LNCaP clone FGC (cell line): ENCODE measurements at places on chromosomes 7 and 10.

DNA sequence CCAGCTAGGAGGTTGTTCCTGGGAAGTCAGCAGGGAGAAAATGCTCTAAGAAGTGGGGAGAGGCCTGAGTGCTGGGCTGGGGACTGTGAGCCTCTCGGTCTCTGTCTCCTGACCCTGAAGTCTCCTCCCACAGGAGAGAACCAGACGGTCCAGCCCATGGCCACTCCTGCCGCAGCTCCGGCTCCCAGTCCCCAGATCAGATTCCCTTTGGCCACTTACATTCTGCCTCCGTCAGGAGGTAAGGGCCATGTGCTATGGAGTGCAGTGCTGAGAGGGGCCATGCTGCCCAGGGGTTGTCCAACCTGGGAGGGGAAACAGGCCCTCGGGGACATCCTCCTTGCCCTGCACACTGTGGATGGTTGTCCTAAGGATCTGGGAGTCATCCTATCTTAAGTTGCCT is 21.3 kb upstream of the ZNF467 start:
- DNase-seq = no peak

GRCh38 chr10:130354976-130355795 is 219.0 kb downstream of the GLRX3 start:
- no peak for DNase-seq

DNA sequence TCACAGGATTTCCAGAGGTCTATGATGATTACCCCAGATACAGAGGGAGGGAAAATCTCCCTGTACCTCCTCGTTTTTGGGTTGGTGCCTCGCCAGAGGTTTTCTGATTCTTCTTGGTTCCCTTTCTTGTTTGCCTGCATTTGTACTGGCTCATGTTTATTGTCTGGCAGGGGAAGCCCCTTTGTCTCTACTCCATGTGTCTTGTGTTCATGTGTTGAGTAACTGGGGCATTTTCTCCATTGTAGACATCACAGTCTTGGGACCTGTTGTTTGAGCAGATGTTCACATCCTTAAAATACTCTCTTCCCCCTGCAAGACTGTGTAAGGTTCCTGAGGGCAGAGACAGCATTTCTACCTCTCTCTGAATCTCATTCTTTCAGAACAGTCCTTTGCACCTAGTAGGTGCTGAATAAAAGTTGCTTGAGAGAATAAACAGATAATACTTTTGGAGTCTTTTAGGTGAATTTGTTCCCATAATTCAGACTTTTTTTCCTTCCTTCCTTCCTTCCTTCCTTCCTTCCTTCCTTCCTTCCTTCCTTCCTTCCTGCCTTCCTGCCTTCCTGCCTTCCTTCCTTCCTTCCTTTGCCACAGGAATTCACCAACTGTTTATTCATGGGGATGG is 25.1 kb downstream of the CDK14 start:
- no peak for DNase-seq

GRCh38 chr7:27835376-27835775 is 95.4 kb downstream of the TAX1BP1 start:
- DNase-seq = no peak

- no peak for DNase-seq
These were observed 18.7 kb downstream of the NFE2L3 start for GRCh38 chr7:26170663-26171062.

DNA sequence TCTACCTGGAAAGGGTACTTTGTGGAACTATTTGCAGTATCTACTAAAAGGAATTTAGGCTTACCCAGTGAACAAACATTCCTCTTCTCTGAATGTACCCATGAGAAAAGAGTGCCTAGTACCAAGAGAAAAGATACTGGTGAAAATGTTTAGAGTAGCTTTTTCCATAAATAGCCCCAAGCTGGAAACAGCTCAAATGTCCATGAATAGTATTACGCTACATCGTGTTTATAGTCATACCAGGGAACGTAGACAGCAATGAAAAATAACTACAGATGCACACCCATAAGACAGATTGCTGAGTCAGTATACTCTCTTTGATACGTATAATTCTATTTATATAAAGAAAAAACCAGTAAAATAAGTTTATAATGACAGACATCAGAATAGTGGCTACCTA is 285.9 kb downstream of the KLF6 start:
- no peak for DNase-seq

DNA sequence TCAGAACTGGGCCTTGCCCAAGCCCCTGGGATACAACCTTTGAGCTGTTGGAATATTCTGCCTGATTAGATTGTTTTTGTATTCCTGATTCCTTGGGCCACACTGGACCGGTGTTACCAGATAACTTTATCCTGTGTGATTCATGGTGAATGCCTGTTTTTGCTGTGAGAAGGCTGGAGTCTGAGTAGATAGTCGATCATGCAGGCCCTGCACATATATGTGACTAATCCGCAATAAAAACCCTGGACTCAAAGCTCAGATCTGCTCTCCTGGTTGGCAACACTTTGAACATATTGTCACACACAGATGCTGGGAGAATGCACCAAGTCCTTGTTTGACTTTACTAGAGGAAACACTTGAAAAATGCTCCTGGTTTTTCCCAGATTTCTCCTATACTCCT is 183.9 kb upstream of the MBL2 start:
- DNase-seq = no peak

DNA sequence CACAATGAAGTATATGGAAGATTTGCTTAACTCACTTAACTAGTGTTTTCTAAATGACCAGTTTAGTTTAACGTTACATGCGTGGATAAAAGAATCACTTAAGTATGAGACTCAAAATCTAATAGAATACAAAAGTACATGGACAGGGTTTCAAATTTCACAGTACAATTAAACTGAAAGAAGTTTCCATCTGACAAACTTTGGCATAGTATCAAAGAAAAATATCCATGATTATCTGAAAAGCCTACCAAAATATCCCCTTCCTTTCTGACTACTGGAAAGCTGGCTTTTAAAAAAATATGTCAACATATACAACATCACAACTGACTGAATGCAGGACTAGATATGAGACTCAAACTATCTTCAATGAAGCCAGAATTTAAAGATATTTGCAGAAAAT is 164.8 kb downstream of the ZNF438 start:
- no peak for DNase-seq

DNA sequence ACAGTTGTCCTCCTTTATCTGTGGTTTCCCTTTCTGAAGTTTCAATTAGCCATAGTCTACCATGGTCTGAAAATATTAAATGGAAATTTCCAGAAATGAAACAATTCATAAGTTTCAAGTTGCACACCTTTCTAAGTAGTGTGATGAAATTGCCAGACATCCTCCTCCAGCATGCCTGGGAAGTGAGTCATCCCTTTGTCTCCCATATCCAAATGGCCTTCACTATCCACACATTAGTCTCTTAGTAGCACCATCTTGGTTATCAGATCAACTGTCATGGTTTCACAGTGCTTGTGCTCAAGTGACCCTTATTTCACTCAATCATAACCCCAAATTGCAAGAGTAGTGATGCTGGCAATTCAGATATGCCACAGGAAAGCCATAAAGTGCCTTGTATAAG is 83.4 kb upstream of the PPP1R9A start:
- DNase-seq = no peak

DNA sequence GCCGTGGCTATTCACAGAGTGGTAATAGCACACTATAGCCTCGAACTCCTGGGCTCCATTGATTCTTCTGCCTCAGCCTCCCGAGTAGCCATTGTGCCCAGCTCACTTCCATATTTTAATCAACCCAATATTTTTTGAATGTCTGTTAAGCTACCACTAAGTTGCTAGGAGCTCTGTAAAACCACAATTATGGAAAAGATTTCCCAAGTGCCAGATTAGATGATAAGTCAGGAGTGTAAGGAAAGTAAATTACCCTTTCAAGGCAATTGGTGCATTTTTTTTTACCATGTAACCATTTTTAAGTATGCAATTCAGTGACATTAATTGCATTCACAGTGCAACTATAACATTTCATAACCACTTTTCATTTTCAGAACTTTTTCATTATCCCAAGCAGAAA is 87.5 kb upstream of the GATAD1 start:
- no peak for DNase-seq

- DNase-seq = no peak
These were observed 65.3 kb downstream of the VCL start for GRCh38 chr10:74063256-74063655.

GRCh38 chr10:63483983-63484382 is 18.2 kb upstream of the JMJD1C start:
- DNase-seq = no peak

- no peak for DNase-seq
These were observed 214.3 kb downstream of the NRG3 start for GRCh38 chr10:82089327-82089726.

- no peak for DNase-seq
These were observed 57.4 kb upstream of the ACBD5 start for GRCh38 chr10:27297844-27298521.

DNA sequence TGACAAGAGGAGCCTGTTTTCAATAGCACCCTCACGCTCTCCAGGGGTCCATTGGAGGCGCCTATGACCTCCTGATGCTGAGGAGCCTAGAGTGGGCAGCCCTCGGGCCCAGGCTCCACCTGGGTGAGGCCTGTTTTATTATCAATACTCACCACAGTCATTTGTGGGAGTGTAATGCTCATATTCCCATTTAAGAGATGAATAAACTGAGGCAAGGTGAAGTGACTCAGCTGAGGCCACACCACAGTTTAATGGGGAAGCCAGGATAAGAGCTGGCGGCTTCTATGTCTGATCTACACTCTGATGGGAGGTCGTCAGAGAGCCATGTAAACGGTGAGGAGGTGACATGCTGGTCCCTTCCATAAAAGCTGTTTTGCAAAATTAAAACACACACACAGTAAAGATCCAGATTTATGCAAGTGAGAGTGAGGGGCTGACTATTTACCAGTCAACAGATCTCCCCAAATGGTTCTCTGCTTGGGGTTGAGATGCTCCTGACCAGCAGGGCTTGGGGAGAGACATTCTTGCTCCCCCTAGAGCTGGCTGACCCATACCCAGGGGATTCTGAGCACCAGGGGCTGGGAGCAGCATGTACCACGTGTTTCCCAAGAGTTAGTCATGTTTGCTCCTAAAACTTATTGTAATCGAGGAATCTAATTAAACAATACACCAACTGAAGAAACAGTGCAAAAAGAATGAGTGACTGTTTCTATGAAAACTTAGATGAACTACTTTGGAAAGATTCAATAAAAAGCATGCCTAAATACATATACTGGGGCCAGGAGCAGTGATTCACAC is 81.0 kb upstream of the INSIG1 start:
- DNase-seq = no peak

DNA sequence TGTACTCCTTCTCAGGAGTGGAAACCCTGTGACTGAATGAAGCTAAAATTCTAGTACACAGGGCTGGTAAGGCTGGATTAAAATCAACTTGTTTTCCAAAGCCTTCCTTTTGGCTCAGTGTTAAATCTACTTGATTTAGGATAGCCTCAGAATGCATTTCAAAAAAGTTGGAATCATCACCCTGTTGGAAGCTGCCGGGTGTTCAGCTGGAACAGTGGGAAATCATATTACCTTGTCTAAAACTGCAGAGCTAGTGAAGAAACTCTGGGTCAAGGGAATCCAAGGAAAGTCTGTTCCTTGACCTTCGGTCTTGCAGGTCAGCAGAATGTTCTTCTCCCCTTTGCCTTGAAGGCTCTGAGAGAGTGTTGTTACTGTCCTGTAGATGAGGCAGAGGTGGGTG is 252.1 kb upstream of the INHBA start:
- no peak for DNase-seq

DNA sequence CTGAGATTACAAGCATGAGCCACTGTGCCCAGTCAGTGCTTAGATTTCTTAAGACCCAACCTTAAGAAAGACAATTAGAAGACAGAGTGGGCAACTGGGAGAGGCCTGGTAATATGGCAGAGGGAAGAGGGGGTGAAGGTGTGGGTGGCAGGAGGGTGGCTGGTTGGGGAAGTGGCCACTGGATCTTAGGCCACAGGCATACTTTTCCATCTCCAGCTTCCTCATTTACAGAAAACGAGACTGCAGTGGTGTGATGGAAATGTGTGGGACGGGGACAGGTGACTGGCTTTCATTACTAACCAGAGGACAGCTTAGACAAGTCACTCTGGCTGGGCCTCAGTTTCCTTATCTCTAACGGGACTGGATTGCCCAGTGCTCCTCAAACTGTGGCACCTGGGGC is 1.0 kb upstream of the FFAR4 start:
- no peak for DNase-seq

- DNase-seq = no peak
These were observed 490.5 kb downstream of the TCERG1L start for GRCh38 chr10:130820880-130821482.

DNA sequence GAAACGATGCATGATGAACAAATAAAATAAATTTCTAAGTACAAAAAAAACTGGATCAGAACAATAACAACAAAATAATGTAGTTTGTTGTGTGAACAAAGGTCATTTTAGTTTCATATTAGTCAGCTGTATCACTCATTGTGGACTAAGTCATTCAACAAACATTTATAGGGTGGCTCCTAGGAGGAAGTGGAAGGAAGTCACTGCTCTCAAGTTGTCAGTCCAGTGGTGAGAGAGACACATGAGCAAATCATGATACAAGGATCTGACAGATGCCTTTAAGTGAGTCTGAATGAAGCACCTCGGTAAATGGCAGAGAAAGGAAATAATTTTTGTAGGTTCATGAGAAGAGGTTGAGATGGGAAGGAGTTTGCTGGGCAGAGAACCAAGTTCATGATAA is 56.8 kb downstream of the EPDR1 start:
- DNase-seq = no peak

- no peak for DNase-seq
These were observed 73.4 kb downstream of the SORCS1 start for GRCh38 chr10:107091126-107091525.

- DNase-seq = no peak
These were observed 34.7 kb upstream of the ARID5B start for GRCh38 chr10:61866700-61867368.

GRCh38 chr10:67790534-67791408 is 47.2 kb downstream of the DNAJC12 start:
- no peak for DNase-seq

DNA sequence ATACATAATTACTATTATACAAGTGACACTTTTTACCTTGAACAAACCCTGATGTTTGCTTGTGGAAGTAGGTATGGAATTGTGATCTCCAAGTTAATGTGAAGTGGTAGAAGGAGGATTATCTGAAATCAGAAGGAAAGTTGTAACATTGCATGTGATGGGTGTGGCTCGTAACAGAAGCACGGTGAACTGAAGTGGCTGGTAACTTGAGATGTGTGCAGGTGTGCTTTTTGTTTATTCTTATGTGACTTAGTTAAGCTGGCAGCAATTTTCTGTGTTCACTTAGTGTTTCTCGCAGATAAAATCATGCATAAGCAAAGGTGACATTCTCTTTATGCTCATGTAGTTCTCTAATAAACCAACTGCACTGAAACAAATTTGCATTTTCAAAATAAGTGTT is 82.3 kb downstream of the ZEB1 start:
- peak; percentile 67 for DNase-seq

GRCh38 chr7:96004578-96004977 is 232.2 kb downstream of the DYNC1I1 start:
- DNase-seq = no peak

DNA sequence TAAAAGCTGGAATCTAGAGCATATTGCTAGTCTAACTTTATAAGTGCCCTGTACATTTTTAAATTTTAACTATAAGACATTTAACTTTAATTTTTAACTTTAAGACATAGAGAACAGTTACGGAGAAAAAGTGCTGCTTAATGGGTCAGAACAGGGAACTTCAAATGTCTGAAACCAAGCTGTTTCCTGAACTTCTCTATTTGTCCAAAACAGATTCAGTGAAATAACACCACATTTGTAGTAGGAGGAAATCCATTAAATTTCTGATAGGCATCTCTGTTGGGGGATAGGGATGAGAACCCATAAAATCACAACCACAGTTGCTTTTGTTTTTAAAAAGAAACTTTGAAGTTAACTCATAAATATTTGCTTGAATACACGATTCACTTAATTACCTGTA is 170.8 kb upstream of the ANK3 start:
- DNase-seq = no peak
